A549 treated with Mapracorat at 1 μM for 4 hours (cell line): ENCODE measurements at places on chromosomes 13 and 19. TPM values are rescaled to one million over a fixed set of nuclear protein-coding genes. Genes with fewer than 3 reads are reported as not detected.

Gene THSD1
- 6.7 to 7.6 TPM (median 7.3 TPM) in 5 replicates for total RNA-seq

Gene SIGLEC12
- total RNA-seq = not detected in 5 replicates

Gene ZNF112
- 1.5 to 2.3 TPM (median 2.1 TPM) in 5 replicates for total RNA-seq

Gene EFNA2
- total RNA-seq = 1.5 to 2.4 TPM (median 1.7 TPM) in 5 replicates

Gene ZSCAN4
- total RNA-seq = not detected in 5 replicates

Gene SHISA7
- total RNA-seq = not detected in 5 replicates

Gene HSH2D
- total RNA-seq = 0.08 to 0.12 TPM (median 0.09 TPM) in 3 of 5 replicates, not detected in the others

Gene FSD1
- 7.4 to 9.3 TPM (median 8.8 TPM) in 5 replicates for total RNA-seq

Gene RXFP2
- total RNA-seq = not detected in 5 replicates

Gene FFAR1
- not detected in 5 replicates for total RNA-seq

Gene SIAH3
- 0.01 TPM in 1 of 5 replicates, not detected in the others for total RNA-seq

Gene LRRC4B
- total RNA-seq = 0.28 to 0.51 TPM (median 0.50 TPM) in 5 replicates

Gene LAMP1
- total RNA-seq = 73.2 to 94.0 TPM (median 92.3 TPM) in 5 replicates

Gene DIAPH3
- 6.5 to 8.8 TPM (median 8.1 TPM) in 5 replicates for total RNA-seq
